ENCODE measurements at places on chromosomes 11 and 22.

GRCh38 chr11:32630844-32631243, 47.2 kb downstream of the EIF3M start:
- no peak for DNase-seq

DNA sequence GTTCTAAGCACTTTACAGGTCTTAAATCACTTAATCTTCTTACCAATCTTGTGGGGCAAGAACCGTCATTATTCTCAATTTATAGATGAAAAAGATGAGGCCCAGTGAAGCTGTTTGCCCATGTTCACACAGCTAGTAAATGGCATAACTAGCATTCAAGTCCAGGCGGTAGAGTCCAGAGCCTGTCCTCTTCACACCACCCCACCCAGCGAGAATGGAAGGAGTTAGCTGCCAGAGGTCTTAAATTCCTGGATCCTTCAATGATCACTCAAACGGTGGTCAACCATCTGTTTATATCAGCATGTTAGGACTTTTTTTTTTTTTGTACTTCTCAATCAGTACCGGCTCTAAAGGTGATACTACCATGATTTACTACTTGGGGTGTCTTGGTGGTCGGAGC, 43.3 kb downstream of the PARVA start:
- no peak for DNase-seq

- no peak for DNase-seq
Measured at GRCh38 chr11:66151273-66151672, 81.2 kb downstream of the PACS1 start.

GRCh38 chr11:126601550-126602215, 246.2 kb downstream of the ST3GAL4 start:
- DNase-seq, result no peak

GRCh38 chr22:17430412-17430811, 61.2 kb downstream of the CECR2 start:
- no peak for DNase-seq

DNA sequence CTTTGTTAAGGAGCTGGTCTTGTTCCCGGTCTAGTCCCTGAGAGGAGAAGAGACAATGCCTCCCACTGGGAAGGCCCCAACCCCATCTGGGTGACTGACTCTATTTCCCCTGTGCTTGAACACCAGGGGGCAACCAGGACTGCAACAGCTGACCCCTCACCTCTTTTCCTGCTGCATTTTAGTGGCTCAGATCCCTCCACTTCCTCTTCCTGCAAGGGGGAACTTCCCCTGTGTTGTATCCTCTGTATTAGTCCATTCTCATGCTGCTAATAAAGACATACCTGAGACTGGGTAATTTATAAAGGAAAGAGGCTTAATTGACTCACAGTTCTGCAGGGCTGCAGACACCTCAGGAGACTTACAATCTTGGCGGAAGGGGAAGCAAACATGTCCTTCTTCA, 84.3 kb upstream of the LMO1 start:
- DNase-seq, result no peak

DNA sequence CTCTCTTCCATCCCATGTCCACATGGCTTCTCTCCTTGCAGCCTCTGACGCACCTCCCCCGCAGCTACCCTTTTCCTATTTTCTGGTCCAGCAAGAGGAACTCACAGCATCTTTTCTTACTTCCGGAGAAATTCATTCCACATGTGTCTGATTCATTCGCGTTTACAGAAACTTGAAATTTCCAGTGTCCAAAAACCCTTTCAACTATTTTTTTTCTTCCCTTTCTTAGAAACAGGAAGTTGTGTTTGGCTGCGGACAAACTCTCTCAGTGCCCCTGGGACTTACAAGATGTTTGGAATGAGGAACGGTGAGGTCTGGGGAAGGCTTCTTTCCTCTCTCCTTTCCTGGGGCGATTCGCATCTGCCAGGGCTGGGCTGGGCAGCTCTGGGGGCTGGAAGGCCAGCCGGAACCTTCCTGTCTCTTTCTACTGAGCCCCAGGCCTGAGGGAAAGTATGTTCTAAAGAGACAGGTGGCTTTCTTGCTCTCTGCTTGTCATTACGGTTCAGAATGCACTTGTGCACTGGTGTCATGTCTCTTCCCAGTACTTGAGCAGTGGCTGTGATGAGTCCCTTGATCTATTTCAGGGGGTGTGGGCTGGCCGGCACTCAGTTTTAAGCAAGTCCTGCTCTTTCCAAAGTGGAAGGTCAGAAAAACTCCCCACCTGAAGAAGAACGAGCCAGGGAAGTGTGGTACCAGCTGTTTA, 27.5 kb downstream of the ADAMTS8 start:
- peak; percentile 30 for DNase-seq

- DNase-seq, result no peak
Measured at GRCh38 chr11:134367781-134368180, 36.0 kb downstream of the GLB1L2 start.

DNA sequence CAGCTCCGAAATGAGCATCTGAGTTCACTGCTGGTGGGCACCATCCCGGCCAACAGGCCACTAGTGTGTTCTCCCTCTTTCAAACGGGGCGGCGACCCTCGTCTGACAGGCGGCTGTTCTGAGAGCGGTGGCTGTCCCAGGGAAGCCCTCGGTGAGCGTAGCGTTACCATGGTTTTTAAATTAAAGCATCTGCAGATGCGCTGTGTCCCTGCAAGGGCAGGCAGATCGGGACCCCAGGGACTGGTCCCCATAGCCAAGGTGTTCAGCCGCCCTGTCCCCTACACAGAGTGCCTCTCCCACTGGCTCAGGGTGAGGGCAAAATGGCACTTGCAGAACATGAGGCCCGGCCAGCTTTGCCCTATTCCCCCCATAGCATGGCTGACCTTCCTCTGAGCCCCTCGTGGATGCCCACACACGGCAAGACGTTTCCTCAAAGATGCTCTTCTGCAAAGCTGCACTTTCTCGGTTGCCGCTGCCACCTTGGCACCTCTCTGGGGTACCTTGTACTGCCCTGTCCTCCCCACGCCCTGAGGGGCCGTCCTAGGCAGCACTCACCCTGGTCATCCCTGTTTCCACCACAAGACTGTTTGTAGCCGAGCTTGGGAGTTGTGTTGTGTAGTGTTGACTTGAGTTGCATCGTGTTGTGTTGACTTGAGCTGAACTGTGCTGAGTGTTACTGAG, 51.9 kb upstream of the KCNQ1OT1 start:
- no peak for DNase-seq

DNA sequence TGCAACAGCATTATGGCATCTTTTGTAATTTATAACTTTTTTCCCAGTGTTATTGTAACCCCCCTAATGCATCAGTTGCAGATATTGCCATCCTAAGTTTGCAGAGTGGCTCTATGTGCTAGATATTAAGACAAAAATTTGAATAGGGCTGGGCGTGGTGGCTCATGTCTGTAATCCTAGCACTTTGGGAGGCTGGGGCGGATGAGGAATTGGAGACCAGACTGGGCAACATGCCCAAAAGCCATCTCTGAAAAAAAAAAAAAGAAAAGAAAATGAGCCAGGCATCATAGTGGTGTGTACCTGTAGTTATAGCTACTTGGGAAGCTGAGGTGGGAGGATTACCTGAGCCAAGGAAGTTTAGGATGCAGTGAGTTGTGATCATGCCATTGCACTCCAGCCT, 50.1 kb upstream of the MUC15 start:
- DNase-seq, result no peak

- no peak for DNase-seq
Measured at GRCh38 chr11:69293087-69293486, 868 bp upstream of the MYEOV start.

All from M059J (cell line).